Motor neuron (in vitro differentiated cells): ENCODE measurements at places on chromosomes 2 and 18.

DNA sequence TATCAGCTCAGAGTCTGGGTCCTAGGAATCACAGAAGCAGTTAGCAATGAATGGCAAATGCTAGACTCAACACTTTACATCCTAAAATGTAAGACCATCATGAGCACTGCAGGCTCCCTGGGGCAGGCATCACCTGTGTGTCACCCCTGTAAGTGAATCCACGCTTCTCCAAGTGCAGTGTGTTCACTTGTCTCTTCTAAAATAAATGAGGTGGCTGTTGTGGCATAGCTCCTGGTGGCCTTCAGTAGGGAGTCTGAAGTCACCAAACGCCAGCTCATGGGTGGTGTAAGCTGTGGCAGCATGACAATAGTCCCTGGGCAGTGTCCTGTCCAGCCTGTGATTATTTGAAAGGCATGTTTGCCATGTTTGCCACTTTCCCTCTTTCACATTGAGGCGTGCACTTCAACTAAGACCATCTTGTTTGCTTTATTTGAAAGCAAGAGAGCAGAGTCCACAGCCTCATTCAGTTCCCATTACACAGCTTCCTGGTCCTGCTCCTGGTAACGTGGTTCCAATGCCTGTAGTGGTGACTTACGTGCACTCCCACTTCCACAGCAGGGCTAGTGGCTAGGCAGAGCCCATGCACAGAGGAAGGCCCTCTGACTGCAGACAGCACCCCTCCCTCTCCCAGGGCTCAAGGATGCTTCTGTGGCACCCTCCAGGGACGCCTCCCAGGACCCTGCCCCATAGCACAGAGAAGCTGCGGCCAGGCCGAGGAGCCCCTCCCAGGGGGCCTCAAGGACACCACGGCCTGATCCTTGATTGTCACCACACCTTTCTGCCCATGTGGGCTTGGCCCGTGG is 24.3 kb downstream of the COA5 start:
- no peak for ATAC-seq

GRCh38 chr2:144580521-144581161 is 60.7 kb upstream of the ZEB2 start:
- ATAC-seq = peak; percentile 50

DNA sequence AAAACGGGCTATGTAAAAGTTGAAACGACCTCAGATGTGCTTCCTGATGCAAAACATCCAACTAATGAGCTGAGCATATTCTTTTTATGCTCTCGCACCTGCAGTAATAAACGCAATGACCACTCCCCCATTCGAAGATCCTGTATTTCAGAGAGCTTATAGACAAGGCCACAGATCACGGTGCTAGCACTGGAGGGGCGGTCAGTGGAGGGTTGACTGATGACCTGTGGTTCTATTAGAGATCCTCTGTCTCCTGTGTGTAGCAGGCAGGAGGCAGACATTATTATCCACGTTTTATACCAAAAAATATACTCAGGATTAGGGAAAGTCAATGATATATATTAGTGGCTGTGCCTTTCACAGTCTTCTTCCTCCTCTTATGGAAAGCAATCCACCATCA is 457.0 kb downstream of the CNTNAP5 start:
- no peak for ATAC-seq

DNA sequence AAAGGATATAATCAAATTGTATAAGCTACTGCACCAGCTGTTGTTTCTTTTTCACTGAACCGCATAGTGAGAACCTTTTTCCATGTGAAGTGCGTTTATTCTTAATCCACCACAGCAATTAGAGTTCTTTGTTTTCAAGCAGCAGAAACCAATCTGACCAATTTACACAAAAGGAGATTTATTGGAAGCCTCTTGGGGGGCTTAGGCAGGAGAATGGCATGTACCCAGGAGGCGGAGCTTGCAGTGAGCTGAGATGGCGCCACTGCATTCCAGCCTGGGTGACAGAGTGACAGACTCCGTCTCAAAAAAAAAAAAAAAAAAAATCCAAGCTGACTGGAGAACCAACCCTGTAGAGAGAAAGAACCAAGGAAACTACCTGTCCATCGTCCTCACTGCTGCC is 10.0 kb downstream of the ADNP2 start:
- ATAC-seq = peak; percentile 46

DNA sequence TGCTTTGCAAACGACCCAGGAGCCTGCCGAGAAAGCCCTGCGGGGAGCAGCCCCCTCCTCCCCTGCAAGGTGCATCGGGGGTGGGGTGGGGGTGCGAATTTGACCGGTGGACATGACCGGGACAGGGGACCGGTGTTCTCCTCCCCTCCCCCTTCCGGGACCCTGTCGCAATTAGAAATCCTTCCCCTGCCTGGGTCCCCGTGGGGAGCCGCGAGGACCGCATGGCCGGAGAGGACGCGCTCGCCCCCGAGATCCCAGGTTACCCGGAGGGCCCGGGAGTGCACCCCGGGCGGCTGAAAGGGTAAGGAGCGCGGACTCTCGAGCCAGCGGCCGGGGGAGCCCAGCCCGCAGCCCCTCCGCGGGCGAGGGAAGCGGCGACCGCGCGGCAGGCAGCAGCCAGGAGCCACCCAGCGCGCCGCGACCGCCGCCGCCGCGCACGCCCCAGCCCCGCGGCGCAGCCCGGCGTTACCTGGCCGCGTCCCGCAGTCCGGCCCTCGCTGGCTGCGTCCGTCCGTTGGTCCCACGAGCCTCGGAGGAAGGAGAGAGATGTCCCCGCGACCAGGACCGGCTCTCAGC is 482 bp downstream of the DLGAP1 start:
- ATAC-seq = peak; percentile 55

GRCh38 chr18:37900326-37900725 is 334.7 kb upstream of the CELF4 start:
- ATAC-seq = peak; percentile 66

DNA sequence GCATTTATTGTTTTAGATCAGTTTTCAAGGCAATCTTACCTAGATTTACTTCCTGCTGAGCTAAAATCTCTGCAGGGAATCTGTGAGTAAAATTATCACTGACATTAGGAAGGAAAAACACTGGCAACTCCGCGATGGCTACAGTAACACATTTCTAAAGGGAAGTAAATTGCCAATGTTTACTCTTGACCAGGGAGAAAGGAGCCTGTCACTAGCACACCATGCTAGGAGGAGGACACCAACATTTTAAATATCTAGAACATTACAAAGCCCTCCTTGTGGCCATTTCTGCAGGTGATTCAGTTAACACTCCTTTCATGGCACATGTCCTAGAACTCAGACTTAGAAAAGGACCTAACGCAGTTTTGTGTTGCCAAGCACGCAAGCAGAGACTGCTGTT is 58.4 kb downstream of the TCF4 start:
- no peak for ATAC-seq

- ATAC-seq = no peak
Observed at GRCh38 chr2:206218156-206218555, 56.3 kb upstream of the ZDBF2 start.

- ATAC-seq = no peak
Observed at GRCh38 chr18:35466815-35467623, 30.7 kb downstream of the INO80C start.

DNA sequence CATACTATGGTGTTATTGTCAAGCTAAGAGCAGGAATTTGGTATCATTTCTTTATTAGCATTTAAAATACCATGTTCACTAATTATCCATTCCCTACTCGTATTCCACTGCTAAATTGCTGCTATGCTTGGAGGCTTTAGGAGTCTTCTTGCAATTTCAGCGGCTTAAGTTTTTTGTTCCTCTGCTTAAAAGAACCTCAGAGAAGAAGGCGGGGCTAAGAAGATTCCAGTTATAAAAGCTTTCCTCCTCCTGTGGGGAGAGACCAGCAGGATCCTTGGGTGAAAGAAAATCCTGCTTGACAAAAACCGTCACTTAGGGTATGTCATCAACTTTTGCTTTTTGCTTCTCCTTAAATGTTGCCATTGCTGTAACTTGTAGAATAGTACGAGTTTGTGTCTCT is at the start of gene TRPM8:
TRPM8 (plus strand) TSS at position 258 of the 400 bp plus-strand sequence. CDS start 9,165 bp downstream, outside the sequence.
- no peak for ATAC-seq

GRCh38 chr2:40658941-40659340 is 207.1 kb upstream of the SLC8A1 start:
- ATAC-seq = no peak

DNA sequence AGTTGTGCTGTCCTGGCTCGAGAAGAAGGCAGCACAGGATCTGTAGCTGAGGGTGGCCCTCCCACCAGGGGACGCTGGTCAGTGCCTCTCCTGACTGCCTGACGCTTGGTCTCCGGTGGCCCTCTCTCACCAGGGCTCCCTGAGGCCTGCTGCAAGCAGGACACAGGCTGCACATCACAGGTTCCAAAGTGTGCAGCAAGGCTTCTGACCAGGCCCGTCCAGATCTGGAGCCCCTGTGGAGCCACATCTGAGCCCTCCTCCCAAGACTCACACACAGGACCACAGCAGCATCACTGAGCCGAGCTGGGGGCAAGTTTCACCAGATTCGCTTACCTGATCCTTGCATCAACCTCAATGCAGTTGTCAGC is 12.1 kb downstream of the AMER3 start:
- ATAC-seq = no peak

- no peak for ATAC-seq
Observed at GRCh38 chr18:25686960-25687500, 335.1 kb upstream of the ZNF521 start.

- ATAC-seq = no peak
Observed at GRCh38 chr2:217431577-217432269, 571.1 kb downstream of the TNS1 start.

DNA sequence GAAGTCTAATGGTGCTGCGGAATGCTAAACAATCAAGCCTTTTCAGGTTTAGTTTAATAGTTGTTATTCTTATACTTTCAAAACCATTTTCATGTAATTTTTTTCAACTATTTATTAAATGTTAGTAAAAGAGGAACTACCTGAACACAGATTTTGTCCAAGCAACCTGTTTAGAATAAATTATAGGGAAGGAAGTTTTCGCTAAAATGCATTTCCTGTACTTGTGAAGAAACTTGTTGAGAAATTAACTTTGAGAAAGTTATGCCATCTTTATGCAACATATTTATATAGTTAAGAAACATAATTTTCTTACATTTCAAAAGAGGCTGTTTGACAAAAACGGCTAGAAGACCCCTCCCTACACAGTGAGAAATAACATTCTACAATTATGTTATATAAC is 16.6 kb downstream of the MAP4K4 start:
- ATAC-seq = no peak

- no peak for ATAC-seq
Observed at GRCh38 chr18:14975431-14975830, 227.5 kb downstream of the ANKRD30B start.

DNA sequence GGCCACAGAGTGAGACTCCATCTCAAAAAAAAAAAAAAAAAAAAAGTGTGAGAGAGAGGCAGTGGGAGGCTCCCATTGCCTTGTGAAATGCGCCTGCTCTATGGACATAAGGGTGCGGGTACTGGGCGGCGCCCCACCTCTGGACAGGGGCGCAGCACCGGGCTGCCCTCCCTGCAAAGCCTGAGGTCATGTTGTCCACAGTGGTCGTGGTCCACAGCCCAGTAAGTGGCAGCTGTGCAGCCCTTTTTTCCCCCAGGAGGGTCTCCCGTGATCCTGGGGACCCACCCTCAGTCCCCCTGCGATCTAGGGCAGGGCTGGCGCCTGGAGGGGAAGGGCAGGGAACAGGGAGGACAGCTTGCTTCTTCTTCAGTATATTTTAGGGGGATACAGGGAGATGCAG is 37.8 kb downstream of the LPIN1 start:
- ATAC-seq = no peak

- no peak for ATAC-seq
Observed at GRCh38 chr2:40244251-40244650, 207.6 kb downstream of the SLC8A1 start.

DNA sequence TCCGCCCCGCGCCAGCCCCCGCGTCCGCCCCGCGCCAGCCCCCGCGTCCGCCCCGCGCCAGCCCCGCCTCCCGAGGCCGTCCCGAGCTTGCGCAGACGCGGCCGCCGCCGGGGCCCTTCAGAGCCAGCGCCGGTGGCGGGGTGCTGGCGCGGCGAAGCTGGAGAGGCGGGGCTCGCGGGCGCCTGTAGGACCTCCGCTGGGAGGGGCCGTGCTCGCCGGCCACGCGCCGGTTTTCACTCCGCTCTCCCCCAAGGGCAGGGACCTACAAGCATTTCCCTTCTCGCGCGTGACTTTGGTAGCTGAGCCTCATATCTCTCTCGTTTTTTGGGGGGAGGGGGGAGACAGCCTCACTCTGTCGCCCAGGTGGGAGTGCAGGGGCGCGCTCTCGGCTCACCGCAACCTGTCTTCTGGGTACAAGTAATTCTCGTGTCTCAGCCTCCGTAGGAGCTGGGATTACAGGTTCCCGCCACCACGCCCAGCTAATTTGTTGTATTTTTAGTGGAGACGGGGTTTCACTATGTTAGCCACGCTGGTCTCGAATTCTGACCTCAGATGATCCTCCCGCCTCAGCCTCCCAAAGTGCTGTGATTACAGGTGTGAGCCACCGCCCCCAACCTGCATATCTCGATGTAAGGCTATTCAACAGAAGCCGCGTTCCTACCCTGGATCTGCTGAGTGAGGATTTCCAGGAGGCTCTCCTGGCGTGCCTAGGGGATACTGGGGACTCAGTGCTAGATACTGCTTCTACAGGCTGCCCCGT is at the start of gene ZNF514:
ZNF514 (minus strand) TSS at position 159 of the 760 bp plus-strand sequence. CDS start 6,595 bp downstream, outside the sequence.
- ATAC-seq = peak; percentile 90

DNA sequence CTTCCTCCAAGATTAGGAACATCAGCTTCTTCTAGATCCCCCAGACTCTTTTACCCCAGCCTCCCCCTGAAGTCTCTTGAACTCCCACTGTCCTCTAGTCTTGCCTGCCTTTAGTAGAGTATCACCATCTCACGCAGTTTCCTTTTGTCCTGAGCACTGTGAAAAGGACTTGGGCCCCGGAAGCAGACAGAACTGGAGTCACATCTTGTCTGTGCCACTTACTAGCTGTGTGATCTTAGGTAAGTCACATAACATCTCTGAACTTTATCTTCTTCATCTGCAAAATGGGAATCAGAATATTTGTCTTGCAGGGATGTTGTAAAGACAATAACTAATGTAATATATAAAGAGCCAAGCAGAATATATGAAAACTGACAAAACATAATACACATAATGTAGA is 8.4 kb upstream of the TRABD2A start:
- ATAC-seq = no peak

DNA sequence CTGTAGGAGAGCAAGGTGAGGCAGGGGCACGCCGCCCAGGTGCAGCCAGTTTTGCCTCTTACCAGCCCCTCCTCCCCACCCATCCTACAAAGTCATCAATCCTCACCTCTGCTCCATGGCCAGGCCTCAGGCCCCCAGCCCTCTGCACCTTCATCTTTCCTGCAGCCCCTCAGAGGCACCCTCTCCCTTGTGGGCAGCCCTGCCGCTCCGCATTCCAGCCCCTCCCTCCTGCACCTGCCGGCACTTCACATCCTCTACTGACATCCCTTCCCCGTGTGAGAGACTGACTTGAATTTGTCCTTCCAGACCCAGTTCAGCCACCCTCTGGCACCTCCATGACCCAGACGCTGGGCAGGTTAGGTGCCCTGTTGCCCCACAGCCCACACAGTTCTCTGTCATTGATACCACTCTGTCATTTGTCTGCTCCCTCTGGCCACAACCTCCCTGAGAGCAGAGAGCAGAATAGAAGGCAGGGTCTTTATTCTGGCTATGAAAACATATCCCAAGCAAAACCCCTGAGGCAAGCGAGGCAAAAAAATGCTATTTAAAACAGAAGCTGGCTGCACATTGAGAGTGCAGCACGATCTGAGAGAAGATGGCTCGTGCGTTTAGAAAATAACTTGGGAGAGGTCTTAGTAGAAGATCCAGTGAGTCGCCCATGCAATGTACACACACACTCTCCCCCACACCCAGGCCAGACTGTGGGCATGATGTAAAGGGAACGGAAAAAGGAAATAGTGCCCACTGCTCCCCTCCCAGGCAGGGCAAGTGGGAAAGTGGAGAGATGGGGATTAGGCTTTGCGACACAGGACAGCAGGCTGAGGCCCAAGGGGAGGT is 25.9 kb downstream of the SDC1 start:
- ATAC-seq = no peak

- no peak for ATAC-seq
Observed at GRCh38 chr2:25473758-25474340, 132.1 kb upstream of the DNMT3A start.
